ENCODE measurements at places on chromosomes 16 and 17. TPM values are rescaled to one million over a fixed set of nuclear protein-coding genes. Genes with fewer than 3 reads are reported as not detected.

Gene KCNH6
- 1.1 TPM for total RNA-seq

Gene CCL17
- total RNA-seq: not detected

Gene KRT31
- 2.1 TPM for total RNA-seq

Gene EPN3
- total RNA-seq: 10.5 TPM

Gene MYADML2
- total RNA-seq: 4.3 TPM

Gene PRSS22
- not detected for total RNA-seq

Gene GLP2R
- 2.4 TPM for total RNA-seq

Gene KCNJ16
- total RNA-seq: 4.4 TPM

Gene OR3A3
- not detected for total RNA-seq

Gene EVI2B
- total RNA-seq: 8.9 TPM

Gene PMP22
- 127 TPM for total RNA-seq

Gene PERCC1
- not detected for total RNA-seq

Gene CSH2
- not detected for total RNA-seq

Gene RRAD
- 1.3 TPM for total RNA-seq

Gene EMC6
- total RNA-seq: 24.8 TPM

All from dorsolateral prefrontal cortex (tissue), 122 donors.